NCI-H460 (cell line): ENCODE measurements at places on chromosomes 4 and X. TPM values are rescaled to one million over a fixed set of nuclear protein-coding genes. Genes with fewer than 3 reads are reported as not detected.

ZNF518B gene
- 14.1 and 15.6 TPM in 2 replicates for total RNA-seq

ZFP92 gene
- 0.55 and 0.67 TPM in 2 replicates for total RNA-seq

EMCN gene
- not detected in 2 replicates for total RNA-seq

TMEM164 gene
- total RNA-seq = 24.2 and 24.9 TPM in 2 replicates

SGMS2 gene
- total RNA-seq = 24.3 and 26.7 TPM in 2 replicates

CFAP99 gene
- not detected in 2 replicates for total RNA-seq

OPRPN gene
- not detected in 2 replicates for total RNA-seq

PNMA6A gene
- total RNA-seq = 1.7 and 2.9 TPM in 2 replicates
